Activated gamma-delta T cell treated with Interleukin-2 at 50 U/mL for 16 hours (primary cell): ENCODE measurements at places on chromosomes 1 and 21.

GRCh38 chr1:31415658-31416057 is 2.6 kb downstream of the SERINC2 start:
- no peak for DNase-seq

DNA sequence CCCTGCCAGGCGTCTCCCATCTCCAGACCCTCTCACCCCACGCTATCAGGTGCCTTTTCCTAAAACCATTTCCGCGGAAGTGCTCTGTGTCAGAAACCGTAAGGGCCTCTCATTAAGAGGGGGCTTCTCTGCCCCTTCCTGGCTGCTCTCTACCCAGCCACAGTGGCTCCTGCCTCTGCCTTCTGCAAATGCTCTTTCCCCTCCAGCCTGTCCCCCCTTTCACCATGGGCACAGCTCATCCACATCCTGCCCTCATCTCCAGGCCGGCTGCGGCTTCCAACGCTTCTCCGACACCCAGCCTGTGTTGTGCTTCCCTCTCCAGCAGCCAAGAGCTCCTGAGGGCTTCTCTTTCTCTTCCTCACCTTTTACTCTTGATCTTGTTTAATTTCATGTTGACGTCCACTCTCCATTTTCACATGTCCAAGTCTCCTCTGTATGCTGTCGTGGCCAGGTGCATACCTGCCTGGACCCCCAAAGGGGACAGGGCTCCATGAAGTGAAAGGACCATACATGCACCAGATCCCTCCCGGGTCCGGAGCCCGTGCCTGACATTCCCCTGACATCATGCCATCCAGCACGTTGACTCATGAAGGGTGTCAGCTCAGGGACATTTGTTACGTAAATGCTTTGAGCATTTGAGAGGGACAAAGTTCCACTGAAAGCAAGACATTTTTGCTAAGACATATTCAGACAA is 306.5 kb downstream of the AJAP1 start:
- no peak for DNase-seq

DNA sequence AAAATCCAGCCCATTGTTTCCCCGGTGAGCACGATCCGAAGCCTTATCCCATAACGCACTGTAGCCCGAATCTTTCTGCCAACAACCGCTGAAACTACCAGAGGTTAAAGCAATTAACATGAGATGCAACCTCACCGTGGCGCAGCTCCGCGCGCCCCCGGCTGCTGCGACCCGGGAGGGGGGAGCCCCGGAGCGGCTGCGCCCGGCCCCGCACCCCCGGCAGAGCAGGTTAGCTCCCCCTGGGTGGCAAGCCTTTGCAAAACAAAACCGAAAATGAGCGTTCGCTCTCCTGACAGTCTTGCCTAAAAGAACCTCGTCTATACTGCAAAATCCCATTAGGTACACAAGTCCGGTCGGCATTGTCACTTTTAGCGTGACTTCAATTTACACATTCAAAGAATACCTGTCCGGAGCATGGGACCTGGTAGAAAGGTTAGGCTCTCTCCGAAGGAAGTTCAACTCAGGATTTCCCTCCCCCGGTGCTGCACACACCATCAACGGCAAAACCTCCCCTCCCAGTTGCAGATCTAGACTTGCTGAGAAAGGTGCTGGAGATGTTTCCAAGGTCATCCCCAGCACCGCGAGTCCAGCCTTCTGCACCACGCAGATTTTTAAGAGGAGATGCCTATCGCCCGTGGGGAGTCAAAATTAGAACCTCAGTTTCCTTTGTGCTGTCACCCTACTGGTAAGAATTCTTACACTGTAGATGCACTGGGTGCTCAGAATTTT is 107.5 kb downstream of the ZNF281 start:
- DNase-seq: peak; percentile 61

DNA sequence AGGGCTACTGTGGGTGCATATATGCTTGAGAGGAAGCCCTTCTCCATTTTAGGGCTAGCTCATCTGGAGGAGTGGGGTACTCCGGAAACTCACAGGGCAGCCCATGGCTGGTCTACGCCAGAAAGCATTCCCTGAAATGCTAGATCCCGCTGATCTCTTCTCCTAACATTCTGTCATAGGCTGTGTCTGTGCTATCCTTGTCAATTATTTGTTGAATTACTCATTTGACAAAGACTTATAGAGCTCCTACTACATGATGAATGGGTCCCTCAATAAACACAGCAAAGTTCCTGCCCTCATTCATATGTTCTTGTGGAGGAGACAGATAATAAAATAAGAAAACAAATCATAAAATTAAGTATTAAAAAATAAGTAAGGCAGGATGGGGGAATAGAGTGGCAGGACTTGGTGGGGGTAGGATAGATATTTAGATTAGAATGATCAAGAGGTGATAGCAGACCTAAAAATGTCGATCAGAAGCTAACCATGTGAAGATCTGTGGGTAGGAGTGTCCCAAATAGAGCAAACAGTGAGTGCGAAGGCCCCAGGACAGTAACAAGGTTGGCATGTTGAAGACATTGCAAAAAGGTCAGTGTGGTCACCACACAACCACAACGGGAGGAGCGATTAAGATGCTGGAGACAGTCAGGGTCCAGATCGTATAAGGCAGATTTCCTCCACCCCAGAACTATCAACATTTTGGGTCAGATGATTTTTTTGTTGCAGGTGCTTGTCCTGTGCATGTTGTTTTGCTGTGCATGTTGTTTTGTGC is 13.2 kb downstream of the NGF start:
- DNase-seq: no peak

DNA sequence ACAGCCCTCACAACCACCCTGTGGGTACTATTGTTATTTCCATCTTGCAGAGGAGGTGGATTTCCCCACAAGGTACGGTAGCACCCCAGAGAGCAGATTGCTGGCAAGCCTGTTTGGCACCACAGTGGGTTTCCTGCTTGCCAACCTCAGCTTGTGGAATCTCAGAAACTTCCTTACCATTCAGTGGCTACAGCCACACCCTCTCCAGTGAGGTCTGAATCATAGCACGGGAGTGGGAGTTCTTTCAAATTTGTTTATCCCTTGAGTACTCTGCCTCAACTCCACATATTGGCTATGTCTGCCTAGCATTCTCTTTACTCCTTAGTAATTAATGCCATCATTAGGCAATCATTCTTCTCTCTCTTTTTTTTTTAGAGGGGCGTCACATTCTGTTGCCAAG is 162.1 kb downstream of the PTPRU start:
- no peak for DNase-seq

DNA sequence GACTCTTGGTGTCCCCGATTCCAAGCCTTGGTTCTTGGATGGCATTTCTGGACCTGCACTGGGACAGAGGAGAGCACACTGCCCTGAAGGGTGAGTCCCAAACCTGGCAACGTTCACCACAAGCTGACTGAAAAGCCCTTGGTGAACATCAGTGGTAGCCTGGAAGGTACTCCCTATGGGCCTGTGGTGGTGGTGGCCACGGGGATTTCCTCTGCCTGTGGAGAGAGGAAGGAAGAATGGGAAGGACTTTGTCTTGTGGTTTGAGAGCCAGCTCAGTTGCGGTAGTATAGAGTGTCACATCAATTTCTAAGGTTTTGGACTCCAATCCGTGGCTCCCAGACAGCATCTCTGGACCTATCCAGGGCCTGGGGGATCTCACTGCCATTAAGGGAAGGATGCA is 50.7 kb downstream of the DNAH14 start:
- no peak for DNase-seq

GRCh38 chr1:218926631-218927030 is 247.0 kb upstream of the LYPLAL1 start:
- no peak for DNase-seq

- DNase-seq: peak; percentile 63
These were observed 5.8 kb downstream of the PERM1 start for GRCh38 chr1:975896-976683.

- DNase-seq: no peak
These were observed 95.6 kb upstream of the ADAMTS5 start for GRCh38 chr21:27062443-27062842.

DNA sequence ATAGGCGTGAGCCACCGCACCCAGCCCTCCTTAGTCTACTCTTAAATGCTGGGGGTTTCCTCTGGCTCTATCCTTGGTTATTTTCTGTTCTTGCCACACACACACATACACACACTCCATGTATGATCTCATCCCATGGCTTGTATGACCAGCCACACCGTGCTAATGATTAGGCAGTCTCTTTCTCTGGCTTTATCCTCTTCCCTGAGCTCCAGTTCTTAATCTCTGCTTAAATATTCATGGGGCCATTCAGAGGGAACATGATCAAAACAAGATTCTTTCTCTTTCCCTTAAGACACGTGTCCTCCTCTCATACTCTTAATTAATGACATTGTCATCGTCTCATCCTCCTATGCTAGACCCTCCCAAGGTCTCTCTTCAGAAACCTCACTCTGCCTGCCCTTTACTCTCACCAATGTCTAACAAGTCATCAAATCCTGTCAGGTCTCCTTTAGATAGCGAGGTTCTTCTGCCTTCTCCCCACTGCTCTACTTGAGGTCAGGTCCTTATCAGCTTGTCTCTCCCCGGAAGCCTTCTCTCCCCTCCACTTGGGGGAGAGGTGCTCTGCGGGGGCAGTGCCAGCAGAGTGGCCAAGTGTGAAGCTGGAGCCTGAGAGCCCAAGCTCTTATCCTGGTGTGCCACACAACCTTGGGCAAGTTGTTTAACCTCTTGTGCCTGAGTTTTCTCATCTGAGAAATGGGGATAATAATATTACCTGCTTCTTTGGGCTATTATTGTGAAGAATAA is 83.0 kb upstream of the GNG12 start:
- DNase-seq: no peak

- no peak for DNase-seq
These were observed 179.2 kb upstream of the TMEM51 start for GRCh38 chr1:14974361-14974760.

- DNase-seq: no peak
These were observed 9.6 kb downstream of the DISC1 start for GRCh38 chr1:231636157-231636556.

DNA sequence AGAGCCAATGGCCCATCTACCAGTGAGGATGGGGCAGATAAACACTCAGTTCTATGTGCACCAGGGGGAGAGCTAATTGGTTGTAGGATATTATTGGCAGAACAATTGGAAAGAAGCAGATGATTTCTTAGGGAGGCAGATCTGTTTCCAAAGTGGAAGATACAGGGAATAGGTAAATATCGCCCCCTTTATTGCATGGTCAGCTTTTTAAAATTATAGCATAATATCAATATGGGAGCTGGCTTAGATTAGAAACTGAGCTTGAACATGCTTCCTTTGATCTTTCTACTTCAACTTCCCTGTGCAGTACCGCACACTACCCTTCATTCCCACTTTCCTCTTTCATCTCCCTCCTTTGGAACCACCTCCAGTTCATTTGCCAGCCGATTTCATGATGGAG is 64.0 kb upstream of the PLXNA2 start:
- no peak for DNase-seq

- DNase-seq: no peak
These were observed 16.3 kb upstream of the PLCH2 start for GRCh38 chr1:2459757-2460156.

DNA sequence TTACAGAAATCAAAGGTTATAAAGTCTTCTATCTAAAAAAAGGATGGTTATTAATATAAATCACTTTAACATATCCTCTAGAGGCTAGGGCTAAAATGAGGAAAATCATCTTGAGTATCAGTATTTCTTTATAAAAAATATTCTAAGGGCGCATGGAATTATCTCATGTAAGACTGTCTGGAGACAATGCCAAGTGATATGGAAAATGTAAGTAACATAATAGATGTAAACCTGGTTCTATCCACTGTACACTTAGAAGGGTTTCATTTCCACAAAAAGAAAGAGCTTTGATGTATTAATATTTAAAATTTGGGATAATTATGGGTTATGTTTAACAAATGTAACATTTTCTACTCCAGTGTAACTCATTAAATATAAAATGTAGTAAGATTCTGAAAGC is 95.9 kb upstream of the DPH5 start:
- no peak for DNase-seq

DNA sequence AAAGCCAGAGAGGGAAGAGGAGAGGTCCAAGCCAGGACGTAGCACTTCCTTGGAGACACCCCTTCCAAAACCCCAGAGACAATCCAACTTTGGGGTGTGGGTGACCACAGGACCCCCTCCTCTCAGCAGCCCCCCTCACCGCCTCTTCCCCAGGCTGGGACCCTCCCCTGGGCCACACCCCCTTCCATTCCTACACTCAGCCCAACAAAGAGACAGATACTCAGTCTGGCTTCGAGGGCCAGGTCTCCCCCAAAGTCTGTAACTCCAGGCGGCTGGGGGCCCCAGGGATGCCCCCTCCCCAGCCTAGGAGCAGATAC is 1.4 kb downstream of the MEX3A start:
- DNase-seq: no peak

- DNase-seq: no peak
These were observed 127.3 kb downstream of the GABPA start for GRCh38 chr21:25862112-25862511.

DNA sequence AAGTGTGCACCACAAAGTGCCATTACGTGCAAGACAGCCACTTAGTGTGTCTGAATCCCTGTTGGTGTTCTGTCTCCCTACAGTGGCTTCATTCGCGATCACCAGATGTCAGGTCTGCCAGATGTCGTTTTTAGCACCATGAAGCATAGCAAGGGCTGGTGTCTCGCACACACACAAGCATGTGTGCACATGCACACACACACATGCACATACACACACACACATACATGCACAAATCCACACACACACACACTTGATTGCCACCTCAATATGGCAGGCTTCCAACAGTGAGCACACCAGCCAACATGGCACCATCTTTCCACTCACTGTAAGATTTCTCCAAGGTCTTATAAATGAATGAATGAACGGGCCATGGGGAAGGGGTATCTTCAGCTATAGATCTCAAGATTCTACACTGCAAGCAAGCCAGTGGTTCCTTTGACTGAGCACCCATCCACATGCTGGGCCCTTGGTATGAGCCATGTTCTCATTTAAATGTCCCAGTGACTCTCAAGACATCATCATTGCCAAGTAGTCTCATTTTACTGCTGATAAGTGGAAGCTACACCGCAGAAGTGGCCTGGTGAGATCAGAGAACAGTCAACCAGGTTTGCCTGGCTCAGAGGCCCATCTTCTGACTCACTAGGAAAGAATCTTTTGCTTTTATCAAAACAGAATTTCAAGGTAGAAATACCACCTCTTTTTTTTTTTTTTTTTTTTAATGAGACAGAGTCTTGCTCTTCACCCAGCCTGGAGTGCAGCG is 84.9 kb downstream of the SIM2 start:
- DNase-seq: no peak

GRCh38 chr1:80158771-80159170 is 1152.2 kb upstream of the ADGRL4 start:
- DNase-seq: no peak

GRCh38 chr1:236103646-236104218 is 38.6 kb upstream of the GPR137B start:
- peak; percentile 61 for DNase-seq

DNA sequence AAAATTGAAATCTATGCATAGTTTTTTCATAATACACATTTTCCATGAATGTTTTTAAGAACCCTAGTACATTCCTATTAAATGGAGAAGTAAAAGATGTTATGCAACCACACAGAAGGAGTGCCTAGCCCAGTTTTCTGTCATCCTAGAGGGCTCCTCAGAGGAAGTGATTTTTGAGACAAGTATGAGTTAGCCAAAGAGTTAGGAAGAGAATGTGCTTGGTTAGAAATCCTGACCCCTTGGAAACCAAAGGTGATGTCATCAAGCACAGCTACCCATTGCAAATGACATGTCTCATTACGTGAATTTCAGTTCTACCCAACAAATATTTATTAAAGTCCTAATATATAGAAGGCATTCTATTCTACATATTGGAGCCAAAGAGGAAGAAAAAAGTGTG is 88.9 kb upstream of the TNFSF4 start:
- DNase-seq: no peak

- no peak for DNase-seq
These were observed 83.9 kb downstream of the ST6GALNAC5 start for GRCh38 chr1:76951153-76951552.
